ENCODE measurements at places on chromosomes 7 and 10.

- no peak for DNase-seq
Observed at GRCh38 chr7:1924258-1924817, 254.3 kb downstream of the ELFN1 start.

DNA sequence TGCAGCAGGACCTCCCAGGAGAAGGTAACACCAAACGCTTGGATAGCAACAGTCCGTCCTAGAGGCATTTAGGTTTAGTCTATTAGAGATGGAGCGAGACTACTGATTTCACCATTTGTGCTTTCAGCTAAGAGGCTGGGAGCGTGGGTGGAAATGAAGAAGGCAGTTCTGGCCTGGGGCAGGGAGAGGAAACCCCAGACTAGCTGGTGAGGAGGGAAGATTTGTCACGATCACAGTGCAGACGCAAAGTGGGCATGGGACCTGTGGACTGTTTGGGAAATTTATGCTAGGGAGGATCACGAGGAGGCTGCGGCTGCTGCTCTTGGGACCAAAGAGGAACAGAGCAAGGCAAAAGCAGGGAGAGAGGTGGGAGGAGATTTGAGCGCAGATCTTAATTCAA, 130.4 kb upstream of the AOAH start:
- DNase-seq: no peak

- peak; percentile 76 for DNase-seq
Observed at GRCh38 chr7:118080947-118081346, 103.0 kb upstream of the LSM8 start.

- DNase-seq: no peak
Observed at GRCh38 chr7:2004841-2005725, 227.7 kb downstream of the MAD1L1 start.

DNA sequence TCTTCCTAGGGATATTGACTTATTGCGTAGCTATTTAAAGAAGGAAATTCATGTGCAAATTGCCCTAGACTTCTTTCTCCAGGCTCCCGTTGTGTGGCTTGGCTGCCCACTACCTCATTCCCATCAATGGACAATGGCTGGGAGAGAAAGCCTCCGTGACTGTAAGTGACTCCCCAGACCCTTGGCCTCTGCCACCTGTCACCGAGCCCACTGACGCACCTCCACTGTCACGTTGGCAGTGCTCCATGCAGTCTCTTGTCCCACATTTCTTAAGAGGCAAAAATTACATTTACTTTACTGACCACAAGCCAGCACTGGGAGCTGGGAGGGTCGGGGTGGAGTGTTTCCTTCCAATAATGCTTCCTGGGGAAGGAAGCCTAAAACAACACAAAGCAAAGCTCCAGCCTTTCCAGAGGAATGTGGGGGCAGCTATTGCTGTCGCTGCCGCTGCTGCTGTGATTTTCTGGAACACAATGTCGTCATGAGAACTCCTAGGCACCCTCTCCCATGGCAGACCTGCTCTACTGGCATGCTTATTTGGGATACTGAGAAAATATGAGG, 89.7 kb upstream of the STEAP1B start:
- DNase-seq: no peak

DNA sequence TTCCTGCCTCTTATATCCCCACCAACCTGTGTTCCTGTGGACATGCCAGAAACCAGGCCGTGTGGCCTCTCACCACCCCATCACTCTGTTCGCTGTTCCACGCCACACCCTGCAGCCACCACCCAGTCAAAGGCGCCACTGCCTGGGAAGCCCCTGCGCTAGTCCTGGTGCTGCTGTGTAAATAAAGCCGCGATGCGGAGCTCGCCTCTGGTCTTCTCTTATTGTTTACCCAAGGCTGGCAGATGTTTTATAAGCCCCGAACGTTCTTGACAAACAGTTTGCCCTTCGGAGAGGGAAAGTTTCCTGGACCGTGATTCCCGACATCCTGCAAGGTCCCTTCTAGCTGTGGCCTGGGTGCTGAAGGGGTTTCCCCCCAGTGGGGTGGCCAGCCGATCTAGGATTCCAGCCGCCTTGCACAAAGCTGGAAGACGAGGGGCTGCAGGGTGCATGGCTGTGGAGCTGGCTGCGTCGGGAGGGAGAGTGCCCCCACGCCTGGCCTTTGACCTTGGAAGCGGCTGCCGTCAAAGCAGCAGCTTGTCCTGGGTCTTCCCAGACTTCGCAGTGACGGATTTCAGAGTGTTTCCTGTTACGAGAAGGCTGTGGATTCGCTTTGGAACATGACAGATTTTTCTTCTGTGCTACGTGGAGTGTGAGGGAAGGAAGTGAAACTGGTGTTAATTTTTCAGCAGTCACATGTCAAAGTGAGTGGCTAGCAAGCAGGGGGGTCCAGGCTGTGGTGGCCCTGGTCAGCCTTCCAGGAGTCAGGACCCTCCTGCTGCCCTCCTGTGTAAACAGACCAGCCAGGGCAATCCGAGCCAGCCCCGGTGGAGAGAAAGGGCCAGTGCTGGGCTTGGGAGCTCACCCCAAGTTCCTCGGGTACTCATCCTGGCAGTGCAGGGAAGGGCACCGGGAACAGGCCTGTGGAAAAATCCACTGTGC, 61.6 kb downstream of the LHPP start:
- no peak for DNase-seq

DNA sequence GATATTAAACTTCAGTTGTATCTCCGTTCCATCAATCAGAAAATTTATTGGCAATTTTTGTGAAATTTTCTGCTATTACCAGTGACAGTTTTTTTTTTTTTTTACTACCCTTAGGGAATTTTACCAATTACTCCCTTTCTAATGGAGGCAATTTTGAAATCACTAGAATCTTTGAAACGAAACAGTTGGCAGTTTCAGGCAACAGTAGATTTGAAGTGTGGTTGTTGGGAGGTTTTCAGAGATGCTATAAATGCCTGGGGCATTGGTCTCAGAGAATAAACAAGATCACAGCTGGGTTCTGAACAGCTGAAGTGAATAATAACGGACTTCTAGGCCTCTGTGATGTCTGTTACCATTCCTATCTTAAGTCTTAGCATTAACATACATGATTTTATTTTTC, 535.9 kb upstream of the POT1 start:
- DNase-seq: no peak

DNA sequence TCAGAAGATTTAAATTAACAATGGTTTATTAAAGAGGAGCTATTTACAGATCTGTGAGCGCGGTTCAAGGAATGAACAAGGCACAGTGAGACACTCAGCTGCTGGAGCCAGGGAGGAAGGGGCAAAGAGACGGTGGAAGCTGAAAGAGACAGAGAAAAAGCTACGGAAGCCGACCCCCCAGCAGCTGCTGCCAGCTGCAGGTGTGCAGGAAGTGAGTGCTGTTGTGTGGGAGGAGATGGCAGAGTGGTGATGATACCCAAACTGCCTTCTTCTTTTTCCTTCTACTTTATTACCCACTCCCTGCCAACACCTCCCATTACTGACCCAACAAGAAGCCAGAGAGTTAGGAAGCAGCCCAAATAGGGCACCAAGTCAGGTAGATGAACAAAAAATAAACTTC, 41.9 kb upstream of the MBL2 start:
- no peak for DNase-seq

- no peak for DNase-seq
Observed at GRCh38 chr7:95180-95862, 97.0 kb upstream of the FAM20C start.

GRCh38 chr10:49217645-49218044, 29.5 kb upstream of the TMEM273 start:
- DNase-seq: peak; percentile 63

- no peak for DNase-seq
Observed at GRCh38 chr10:88465765-88466164, 117.4 kb downstream of the RNLS start.

DNA sequence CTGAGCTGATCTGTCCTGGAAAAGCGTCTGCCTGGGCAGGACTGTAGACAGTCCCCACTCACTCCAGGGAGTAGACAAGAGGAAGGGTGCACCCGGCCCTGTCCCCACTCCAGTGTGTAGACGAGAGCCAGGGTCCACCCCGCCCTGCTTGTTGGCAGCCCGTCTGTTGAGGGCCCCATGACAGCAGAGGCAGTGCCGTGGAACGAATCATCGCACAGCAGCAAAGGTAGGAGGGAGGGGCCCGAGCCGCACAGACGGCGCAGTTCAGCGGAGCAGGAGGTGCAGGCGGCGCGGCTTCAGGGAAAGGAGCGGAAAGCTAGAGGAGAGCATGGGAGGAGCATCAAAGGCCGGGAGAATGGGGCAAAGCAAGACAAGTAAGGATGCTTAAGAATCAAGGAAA, 93.0 kb downstream of the DYNC2I1 start:
- no peak for DNase-seq

- DNase-seq: no peak
Observed at GRCh38 chr7:95526128-95526738, 40.5 kb downstream of the ASB4 start.

DNA sequence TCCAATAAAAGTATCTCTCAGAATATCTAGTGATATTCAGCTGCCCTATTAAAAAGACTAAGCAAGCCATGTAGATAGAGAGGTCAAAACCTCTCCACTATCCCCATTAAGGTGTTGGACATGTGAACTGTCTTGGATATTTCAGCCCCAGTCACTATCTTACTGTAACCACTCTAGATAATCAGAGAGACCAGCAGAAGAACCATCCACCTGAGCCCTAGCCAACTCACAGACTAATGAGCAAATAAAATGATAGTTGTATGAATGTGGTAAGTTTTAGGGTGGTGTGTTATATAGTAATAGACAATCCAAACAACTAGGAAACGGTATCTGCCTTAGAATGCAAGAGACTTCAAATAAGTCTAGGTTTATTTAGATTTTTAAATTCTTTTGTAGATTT, 268.6 kb upstream of the KLF14 start:
- DNase-seq: no peak

Data from K562 (cell line).